ENCODE measurements at places on chromosomes 5 and 9.

DNA sequence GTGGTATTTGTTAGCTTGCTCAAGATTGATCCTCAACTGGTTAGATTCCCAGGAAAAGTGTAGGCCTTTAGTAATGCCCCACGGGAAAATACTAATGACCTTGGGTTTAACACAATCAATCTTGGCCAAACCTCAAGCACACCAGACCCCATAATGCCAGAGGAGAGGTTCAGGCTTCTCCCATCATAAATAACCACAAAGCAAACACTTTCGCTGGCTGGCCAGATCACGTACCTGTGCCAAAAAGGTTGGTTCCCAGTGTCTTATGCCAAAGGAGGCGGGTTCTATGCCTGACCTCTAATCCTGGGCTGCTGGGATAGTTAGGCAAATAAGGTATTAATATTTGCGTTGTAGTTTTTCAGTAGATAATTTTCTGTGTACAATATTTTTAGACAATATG, 379.2 kb upstream of the CDH18 start:
- no peak for DNase-seq

GRCh38 chr5:175800656-175801081, 70.7 kb upstream of the CPLX2 start:
- peak; percentile 32 for DNase-seq

DNA sequence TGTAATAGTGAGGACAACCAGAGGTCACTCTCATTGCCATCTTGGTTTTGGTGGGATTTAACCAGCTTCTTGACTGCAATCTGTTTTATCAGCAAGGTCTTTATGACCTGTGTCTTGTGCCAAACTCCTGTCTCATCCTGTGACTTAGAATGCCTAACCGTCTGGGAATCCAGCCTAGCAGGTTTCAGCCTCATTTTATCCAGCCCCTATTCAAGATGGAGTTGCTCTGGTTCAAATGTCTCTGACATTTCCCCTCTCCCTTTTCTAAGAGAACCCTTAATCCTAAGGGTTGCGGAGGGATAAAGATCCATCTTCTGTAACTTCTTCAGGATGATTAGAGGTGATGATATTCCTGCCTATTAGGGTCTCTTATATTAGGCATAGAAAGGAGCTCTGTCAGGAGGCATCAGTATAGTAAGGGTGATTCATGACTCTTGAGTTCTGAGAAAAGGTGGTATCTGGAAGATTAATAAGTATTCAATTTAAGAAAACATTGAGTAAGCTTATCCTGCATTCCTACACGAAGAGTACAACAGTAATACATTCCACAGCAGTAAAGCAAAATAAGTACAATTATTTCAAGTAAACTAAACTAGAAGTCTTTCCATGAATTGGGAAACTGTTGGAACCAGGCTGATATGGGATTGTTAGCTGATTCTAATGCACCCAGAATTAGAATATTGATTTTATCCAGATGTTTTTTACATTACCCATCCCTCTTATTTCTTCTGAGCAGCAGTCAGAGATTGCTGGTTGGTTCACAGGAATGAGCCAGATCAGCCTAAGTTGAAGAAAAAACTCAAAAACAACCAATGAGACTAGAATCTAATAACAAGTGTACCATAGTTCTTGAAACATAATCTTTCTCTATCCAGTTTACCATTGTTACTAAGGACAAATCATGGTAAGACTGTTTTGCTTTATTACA, 39.9 kb downstream of the SHC3 start:
- DNase-seq = no peak

DNA sequence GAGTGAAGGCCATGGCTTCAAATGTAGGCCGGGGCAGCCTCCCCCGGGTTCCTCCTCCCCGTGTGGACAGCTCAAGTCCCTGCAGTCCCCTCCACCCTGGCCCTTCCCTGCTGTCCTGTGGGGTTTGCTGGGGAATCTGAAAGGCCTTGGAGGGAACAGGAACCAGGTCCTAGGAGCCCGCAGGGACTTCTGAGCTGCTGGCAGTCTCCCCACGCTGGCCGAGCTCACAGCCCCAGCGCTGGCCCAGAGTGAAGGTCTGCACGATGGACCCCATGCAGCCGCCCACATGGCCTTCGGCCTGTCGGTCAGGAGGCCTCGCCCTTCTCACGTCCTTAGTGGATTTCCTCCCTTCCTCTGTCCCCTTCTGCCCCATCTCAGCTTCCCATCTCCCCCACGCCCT, 25.7 kb upstream of the NOTCH1 start:
- DNase-seq = no peak

- DNase-seq = no peak
Measured at GRCh38 chr5:33968211-33969005, 16.1 kb downstream of the SLC45A2 start.

GRCh38 chr9:113933671-113934070, 57.6 kb downstream of the ZNF618 start:
- no peak for DNase-seq

DNA sequence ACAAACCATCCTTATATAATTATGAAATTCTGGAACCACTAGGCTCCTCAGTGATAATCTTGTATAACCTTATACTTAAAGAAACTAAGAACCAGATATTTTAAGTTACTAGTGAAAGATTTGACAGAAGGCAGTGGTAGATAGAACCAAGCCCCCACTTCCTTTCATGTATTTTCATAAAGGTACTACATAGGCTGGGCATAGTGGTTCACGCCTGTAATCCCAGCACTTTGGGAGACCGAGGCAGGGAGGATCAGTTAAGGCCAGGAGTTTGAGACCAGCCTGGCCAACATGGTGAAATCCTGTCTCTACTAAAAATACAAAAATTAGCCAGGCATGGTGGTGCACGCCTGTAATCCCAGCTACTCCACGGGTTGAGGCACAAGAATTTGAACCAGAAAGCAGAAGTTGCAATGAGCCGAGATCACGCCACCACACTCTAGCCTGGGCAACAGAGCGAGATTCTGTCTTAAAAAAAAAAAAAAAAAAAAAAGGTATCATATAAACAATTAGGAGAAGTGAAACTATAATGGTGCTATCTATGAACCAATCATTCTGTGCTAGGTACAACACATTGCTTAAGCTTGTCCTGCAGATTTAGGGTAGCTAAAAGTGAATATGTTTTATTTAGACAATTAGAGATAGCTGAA, 27.9 kb upstream of the DTWD2 start:
- DNase-seq = peak; percentile 41

- no peak for DNase-seq
Measured at GRCh38 chr9:37036776-37037502, 2.9 kb upstream of the PAX5 start.

DNA sequence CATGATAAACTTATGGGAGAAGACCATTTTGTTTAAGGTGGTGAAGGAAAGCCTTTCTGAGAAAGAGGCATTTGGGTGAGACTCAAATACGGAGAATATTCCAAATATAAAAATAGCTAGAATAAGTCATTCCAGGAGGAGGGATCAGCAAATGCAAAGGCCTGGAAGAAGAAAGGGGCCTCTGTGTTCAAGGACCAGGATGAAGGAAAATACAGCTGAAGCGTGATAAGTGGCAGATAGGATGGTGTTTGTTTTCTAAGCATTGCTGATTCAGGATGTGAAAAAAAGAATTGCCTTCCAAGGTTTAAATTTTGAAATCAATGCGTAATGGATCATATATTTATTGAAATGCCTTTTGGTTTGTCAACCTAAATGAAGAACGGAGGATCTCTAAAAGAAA, 59.4 kb upstream of the CAST start:
- no peak for DNase-seq

GRCh38 chr9:74887041-74887980, at the start of gene TRPM6:
TRPM6 (minus strand) TSS chr9:74887921; CDS start chr9:74887856, 65 bp downstream.
- DNase-seq = peak; percentile 87

DNA sequence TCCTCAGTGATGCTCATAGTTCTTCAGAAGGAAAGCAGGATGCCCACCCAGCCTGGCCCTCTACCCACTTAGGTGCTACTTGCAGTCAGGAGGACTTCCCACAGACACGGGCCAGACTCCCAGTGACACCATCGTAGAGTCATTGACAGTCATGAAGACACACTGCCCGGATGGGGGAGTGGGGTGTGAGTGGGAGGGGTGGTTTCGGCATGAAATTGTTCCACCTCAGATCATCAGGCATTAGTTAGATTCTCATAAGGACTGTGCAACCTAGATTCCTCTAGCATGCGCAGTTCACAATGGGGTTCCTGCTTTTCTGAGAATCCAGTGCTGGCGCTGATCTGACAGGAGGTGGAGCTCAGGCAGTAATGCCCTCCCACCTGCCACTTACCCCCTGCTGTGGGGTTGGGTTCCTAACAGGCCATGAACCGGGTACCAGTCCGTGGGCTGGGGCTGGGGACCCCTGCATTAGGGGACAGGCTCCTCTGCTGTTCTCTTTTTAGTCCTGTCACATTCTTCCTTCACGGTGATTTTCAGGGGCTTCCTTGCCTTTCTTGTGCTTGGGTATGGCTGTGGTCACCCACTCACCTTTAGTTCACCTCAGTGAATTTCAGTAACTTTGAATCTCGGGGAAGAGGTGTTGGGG, 88.2 kb upstream of the ANKRD55 start:
- DNase-seq = no peak

GRCh38 chr5:53151713-53152458, 42.3 kb upstream of the MOCS2 start:
- DNase-seq = no peak

DNA sequence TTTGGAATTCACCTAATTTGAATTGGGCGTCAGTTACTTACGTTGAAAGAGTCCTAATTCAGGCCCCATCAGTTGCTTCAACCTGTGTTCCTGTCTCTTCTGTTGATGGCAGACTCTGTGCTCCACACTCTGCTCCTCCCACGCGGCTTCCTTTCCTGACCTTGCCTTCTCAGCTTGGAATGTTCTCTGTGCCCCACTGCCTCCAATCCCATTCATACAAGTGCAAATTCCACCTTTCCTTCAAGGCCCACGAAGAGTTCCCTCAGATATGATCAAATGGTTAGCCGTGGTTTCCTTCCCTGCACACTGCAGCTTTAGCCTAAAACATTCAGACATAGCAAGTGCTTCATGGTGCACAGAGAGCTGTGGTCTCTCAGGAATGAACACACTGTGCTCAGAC, 65.7 kb downstream of the SREK1 start:
- DNase-seq = no peak

DNA sequence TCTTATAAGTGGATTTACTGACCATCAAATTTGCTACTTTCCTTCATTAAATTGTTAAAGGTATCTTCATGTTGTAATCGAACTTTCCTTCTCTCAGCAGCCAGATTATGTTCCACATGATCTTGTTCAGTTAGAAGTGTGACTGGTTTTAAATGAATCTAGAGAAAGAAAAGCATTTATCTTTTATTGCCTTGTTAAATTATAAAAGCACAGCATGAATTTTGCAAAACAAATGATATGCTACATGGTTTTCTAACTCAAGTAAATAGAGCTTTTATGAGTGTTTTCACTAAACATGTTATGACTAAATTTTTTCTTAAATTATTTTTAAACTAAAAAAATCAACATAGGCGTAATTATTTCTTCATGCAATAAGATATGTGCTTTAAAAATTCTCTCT, 34.1 kb downstream of the ACOT12 start:
- no peak for DNase-seq

DNA sequence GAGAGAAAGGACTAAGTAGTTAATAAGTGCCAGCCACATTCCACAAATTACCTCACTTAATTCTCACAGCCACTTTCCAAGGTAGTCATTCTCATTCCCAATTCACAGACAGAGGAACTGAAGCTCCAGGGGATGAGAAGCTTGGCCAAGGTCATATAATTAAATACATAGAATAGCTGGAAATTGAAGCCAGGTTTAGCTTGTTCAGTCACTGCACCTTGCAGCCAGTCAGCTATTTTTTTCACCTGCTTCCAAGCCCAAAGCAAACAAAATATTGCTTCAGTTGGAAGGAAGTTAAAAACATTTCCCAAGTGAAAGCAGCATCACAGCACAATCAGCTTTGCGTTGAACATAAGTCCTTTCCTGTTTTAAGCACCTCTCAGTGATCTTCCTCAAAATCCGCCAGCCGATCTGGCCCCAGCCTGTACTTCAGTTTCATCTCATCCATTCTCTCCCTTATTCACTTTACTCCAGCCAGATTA, 4.8 kb downstream of the ALDH1A1 start:
- peak; percentile 47 for DNase-seq

DNA sequence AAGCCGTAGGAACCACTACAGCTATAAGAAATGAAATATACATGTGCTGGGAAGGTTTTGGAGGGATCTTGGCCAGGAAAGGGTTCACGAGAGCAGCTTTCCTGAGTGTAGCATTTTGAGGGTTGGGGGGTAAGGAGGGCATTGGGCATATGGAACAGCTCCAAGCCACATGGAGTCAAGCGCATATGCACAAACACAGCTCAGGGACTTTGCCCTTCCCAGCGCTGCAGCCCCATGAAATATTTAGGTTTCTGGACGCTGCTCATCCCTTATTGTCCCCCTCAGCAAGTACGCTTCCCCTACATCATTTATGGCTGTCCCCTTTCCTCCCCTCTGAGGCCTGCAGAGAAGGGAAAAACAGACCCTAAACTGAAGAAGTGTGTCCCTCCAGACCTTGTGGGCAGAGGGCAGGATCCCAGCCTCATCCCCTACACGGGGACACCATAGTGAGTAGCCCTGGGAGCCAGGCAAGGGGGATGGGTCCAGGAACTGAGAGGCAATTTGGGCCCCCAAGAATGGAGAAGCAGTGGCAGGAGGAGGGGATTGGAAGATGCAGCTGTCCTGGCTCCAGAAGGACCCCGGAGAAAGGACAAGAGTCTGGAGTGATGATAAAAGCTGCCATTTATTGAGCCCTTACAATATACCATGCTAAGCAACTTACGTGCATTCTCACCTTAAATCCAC, 33.7 kb downstream of the PCDH1 start:
- DNase-seq = no peak

DNA sequence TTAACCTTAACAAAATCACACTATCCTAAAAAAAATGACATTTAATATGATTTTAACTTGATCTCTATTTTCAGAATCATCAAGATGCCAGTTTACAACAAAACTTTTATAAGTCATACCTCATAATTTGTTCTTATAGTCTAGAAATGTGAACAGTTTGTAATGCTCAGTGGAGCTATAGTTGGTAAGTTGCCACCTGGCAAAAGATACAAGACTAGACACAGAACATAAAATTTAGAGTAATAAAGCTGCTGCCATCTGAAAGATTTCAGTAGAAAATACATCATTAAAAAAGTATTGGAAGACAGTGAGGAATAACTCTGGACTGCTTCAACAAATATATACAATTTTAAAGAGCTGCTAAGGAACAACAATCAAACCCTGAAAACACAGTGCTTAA, 233.8 kb downstream of the GABRG2 start:
- no peak for DNase-seq

DNA sequence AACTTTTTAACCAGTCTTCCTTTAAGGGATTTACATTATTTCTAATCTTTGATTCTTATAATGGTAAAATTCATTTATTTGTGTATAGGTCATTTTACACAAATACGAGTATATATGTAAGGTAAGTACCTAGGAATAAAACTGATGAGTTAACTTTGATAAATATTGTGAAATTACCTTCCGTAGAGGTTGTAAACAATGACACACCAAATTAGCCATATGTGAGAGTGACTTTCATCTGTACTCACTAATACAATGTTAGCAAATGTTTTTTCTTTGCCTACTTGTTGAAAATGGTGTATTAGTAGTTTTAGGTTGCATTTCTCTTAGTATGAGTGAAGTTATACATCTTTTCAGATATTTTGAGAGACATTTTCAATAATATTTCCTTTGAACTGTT, 42.6 kb upstream of the TSLP start:
- DNase-seq = no peak
